ENCODE measurements at places on chromosomes 2 and 18.

DNA sequence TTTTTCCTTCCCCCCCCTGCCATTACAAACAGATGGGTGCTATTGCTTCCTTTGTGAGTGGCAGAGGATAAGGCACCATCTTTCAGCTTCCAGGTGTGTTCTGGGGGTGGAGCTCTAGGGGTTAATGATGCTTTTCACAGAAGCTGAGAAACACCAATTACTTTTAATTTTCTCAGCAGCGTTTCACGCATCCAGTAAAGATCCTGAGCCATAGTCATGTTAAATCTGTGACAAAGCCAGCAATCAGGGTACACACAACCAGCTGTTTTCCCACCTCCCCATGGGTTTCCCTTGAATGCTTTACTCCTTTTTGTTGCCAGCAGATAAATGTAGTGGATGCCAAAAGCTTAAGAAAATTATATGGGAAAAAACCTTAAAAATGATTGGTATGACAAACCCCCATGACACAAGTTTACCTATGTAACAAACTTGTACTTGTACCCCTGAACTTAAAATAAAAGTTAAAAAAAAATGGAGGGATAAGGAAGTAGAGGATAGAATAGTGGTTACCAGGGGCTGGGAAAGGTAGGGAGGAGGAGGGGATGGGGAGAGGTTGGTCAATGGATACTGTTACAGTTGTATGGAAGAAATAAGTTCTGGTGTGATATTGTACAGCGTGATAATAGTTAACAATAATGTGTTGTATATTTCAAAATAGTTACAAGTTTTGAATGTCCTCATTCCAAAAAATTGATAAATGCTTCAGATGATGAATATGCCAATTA lies 70.0 kb downstream of the ACOXL start:
- no peak for DNase-seq

DNA sequence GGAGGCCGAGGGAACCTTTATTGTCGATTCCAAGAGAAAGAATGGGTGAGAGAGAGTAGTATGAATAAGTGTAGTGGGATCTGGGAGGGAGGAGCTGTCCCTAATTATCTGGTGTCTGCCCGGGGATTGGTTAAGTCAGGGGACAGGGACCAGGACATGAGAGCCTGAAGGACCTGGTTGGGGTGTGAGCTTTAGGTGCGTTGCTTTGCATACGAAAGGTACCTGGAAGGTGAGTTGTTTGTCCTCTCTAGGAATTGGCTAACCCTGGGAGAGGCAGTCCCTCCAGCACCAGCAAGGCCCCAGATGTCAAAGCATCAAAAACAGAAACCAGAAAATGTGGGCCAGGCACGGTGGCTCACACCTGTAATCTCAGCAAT lies 48.1 kb upstream of the RPL31 start:
- no peak for DNase-seq

DNA sequence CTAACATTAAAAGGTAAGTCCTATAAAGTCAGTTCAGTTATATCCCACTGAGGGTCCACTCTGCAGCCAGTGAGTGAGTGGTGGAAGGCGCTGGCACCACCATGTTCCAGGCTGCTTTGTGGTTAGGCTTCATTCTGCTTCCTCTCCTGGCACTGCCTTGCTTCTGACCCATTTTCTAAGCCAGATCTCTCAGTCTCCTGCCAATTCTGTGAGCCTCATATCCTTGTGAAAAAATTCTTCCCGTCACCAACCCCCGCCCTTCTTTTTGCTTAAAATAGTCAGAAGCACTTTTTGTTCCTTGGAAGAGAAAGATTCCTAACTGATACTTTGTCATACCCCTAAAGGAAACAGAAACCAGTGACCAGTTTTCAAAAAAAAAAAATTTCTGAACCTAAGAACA lies 139.8 kb upstream of the NCK2 start:
- DNase-seq: no peak

DNA sequence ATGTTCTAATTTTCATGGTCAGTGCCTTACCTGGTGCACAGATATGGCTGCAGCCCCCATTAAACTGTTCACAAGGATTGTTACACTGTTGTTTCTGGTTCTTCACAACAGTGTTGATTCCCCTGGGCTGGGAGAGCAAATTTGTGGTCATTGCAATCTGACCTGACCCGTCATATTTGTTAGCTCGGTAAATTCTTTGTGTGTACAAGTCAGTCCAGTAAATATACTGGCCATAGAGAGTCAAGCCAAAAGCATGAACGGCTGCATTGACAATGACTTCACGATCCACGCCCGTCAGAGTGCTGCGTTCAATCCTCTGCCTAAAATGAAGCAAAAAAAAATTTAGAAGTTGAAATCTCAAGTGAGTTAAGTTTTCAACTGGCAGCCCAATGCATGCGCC lies 134.6 kb downstream of the DHRS9 start:
- DNase-seq: no peak

DNA sequence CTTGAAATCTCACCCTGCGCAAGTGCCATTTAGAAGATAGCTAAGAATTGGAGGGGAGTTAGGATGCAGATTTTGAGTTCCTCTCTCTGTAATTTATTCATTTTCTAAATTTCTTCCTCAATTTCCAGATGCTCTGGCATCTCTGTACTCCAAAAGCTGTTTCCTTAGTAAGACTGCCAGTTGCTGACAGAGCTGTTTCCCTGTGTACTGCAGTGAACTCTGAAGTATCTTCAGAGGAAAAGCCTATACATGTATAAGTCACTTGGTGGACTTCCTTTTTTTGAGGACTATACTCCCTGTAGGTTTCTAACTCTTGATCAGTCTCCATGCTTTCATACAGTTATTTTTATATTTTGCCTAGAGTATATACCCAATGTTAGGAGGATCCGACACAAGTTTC lies 1.5 kb upstream of the RESP18 start:
- DNase-seq: no peak

Measured in stimulated activated CD4-positive, alpha-beta T cell treated with anti-CD3 and anti-CD28 coated beads, TNF-alpha, amount 100 ng/mL, for 1 hour (primary cell).